PC-9 (cell line): ENCODE measurements at places on chromosomes 16 and 17. TPM values are rescaled to one million over a fixed set of nuclear protein-coding genes. Genes with fewer than 3 reads are reported as not detected.

Gene STAC2
- 0.17 and 0.28 TPM in 2 replicates for total RNA-seq

Gene NTN1
- 17.7 and 24.5 TPM in 2 replicates for total RNA-seq

Gene IKZF3
- 0.04 TPM in 1 of 2 replicates, not detected in the other for total RNA-seq

Gene KRTAP2-1
- total RNA-seq: not detected in 2 replicates

Gene KRT39
- not detected in 2 replicates for total RNA-seq

- DNase-seq: no peak
Observed at GRCh38 chr17:73833775-73834488, 189.7 kb upstream of the SDK2 start.

GRCh38 chr17:82980632-82981031 lies 98.8 kb upstream of the METRNL start:
- no peak for DNase-seq

DNA sequence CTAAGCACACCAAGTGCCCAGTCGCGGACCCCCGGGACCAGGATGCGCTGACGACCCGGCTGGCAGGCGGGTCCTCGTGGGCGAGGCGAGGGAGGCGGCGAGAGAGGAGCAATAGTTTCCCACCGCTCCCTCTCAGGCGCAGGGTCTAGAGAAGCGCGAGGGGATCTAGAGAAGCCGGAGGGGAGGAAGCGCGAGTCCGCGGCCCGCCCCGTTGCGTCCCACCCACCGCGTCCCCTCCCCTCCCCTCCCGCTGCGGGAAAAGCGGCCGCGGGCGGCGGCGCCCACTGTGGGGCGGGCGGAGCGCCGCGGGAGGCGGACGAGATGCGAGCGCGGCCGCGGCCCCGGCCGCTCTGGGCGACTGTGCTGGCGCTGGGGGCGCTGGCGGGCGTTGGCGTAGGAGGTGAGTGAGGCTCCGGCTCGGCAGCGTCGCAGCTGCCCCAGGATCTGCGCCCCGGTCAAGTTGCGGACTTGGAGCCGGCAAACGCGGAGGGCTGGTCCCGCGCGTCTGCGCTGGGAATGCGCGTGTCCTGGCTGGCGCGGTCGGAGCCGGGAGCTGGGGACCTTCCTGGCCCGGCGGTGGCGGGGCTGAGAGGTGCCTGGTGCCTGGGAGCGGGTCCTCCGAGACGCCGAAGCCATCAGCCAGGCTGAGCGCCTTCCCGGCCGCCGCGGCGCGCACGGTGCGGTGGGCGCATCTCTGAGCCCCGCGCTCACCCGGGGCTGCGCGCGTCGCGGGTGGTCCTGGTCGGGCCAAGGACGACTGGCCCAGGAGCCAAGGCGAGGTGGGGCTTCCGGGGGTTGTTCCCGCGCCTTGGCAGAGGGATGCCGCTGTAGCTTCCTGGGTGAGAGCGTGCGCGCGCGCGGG lies at the start of gene ITGB3:
Gene ITGB3 (plus strand): TSS at position 287 of the 862 bp plus-strand sequence. CDS start 35 bp downstream, at position 322.
- peak; percentile 56 for DNase-seq

GRCh38 chr17:21034340-21035235 lies 8.2 kb downstream of the USP22 start:
- no peak for DNase-seq

DNA sequence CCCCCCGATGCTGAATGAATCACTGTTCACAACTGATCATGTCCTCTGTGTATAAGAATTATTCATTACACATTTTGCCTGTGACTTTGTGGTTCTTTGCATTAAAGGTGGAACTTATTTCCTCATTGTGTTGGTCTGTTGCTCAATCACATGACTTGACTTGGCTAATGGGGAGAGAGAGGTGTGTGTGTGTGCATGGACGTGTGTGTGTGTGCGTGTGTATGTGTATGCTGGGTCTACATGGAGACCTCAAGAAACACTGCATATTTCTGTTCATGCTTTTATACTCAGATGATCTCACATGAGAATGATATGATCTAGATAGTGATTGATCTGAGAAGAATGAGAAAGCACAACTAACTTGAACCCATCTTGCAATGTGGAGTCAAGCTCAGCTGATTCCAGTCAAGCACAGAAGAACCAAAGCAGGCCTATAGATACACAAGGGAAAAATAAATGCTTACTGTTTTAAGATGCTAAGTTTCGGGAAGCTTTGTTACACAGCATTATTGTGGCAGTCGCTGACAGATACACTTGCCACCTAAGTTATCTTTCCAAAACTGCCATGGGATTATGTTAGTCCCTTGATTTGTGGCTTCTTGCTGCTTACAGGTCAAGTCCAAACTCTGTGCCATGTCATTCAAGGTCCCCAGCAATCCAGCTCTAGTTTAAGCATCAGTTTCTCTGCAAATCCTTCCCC lies 167.9 kb upstream of the ZFHX3 start:
- DNase-seq: no peak

DNA sequence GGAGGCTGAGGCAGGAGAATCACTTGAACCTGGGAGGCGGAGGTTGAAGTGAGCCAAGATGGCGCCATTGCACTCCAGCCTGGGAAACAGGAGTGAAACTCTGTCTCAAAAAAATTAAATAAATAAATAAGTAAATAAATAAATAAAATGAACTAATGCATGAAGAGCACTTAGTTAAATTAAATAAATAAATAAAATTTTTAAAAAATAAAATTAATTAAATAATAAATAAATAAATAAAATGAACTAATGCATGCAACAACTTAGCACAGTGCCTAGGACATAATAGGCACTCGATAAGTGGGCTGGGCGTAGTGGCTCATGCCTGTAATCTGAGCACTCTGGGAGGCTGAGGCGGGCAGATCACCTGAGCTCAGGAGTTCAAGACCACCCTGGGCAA lies 15.6 kb upstream of the CEP20 start:
- DNase-seq: no peak

GRCh38 chr17:52026075-52026474 lies 132.4 kb downstream of the CA10 start:
- DNase-seq: no peak

DNA sequence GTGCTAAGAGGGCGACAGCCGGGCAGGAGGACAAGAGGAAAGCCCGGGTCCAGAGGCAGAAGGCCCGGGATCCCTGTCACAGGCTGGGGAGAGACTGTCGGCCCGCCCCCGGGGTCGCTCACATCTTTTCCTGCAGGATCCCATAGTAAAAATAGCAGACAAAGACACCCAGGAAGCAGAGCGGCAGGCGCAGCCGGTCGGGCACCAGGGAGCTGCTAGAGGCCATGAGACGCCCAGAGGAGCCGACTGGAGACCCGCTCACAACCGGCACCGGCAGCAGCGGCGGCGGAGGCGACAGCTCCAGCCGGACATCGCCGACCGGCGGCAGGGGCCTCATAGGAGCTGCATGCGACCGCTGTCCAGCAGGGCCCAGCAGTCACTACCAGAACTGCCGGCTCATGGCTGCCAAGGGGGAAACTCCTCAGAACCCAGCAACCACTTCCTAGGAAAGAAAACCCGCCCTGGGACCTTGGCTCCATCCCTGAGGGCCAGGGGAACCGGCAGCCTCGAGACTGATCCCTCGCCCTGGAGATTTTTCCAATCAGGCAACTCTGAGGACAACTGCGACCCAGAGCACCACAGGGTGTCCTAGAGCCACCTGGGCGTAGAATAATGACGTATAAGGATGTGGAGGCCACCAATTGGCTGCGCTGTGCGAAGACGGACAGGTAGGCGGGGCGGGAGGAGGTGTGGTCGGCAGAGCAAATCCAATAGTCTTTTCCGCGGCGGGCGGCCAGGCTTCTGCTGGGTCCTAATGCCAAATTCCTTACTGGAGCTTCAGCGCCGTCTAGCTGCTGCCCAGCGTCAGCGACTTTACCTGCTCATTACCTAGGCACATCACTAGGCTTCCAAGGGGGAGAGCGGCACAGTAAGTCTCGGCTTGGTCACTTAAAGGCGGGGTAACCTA lies at the start of gene SLC35B1:
Gene SLC35B1 (minus strand): TSS at position 357 of the 907 bp plus-strand sequence. CDS start 131 bp downstream, at position 226.
- peak; percentile 97 for DNase-seq

DNA sequence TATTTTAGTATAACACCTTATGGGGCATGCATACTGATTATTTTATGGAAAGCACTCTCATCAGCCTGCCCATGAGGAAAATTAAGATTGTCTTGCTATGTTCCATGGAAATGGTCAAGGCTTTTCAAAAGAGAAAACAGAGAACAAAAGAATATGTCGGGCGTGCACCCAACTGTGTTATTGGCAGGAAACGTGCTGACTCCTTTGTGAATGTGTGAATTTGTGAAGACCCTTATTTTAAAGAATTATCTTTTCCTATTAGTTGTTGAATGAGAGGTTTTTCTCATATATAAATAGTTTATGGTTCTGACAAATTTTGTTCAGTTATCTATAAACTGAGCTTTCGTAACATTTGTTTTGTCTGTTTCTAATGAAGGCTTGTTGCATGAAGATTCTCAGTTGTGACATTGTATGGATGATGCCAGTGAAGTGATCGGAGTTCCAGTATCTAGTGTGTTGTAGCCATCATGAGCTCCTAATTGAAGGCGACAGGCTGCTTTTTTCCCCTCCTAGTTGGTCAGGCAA lies 180.0 kb downstream of the BCAS3 start:
- DNase-seq: no peak

DNA sequence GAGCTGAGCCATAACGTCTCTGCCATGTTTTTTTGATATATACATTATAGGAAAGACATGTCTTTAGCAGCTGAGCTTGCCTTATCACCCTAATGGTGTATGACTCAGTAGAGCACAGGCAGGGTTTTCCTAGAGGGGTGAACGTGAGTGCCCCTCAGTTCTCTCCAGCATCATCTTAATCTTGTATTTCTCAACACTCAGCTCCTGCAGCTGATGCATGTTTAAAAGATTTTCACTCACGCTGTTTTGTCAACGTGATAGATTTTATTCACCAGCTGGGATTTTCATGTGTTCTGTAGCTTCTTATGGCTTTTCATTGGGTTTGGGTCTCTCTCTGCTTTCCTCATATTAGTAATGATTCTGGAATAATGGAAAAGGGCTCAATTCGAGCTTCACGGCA lies 186.0 kb upstream of the PMFBP1 start:
- no peak for DNase-seq

DNA sequence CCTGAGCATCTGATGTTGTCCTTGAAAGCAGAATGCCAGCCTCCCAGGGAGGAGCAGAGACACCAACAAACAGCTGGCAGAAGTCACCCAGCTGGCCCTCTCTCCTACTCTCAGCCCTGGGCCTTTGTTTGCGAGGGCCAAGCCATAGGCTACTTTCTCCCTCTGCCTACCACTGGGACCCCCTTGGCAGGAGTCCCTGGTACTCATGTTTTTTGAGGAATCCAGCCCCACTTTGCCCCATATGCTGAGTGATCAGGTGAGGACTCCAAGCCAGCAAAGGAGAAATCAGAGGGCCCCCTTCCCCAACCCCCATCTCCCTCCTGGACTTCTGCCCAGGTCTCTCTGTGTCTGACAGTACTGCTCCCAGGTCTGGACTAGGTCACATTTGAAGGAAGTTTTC lies 121.9 kb downstream of the USP31 start:
- no peak for DNase-seq

DNA sequence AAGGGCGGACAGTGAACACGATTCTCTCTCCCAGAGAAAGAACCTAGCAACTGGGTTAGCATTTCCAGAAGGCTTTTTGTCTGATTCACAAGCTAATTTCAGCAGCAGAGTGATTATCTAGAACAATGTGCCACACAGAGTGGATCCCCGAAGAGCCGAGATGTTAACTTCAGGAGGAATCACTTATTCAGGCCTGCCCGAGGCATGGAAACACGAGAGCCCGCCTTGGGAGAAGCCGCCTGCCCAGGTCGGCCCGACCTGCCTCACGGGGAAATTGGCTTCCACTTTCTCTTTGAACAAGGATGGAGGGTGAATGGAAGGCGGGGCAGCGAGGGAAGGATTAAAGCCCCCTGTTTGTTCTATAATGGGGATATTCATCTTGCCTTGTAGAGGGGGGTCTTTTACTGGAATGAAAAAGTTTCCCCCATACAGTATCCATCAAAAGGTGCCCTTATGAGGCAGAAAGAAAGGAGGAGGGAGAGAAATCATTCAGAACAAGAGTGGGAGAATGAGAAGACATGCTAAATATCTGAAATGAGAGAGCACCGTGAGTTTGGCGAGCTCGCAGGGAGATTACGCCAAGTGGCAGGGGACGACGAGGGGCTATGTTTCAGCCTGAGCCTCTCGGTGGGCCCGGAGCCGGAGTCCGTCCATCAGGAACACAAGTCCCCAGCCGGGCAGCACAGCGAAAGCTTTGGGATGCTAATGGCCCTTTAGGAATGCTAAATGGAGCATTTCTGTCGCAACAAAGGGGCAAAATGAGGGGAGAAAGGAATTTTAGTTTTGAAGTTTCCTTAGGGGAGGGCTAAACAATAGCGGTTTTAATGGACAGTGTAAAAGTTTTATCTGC lies 33.0 kb downstream of the NTN1 start:
- DNase-seq: no peak

GRCh38 chr16:26344240-26344776 lies 652.5 kb downstream of the HS3ST4 start:
- no peak for DNase-seq

DNA sequence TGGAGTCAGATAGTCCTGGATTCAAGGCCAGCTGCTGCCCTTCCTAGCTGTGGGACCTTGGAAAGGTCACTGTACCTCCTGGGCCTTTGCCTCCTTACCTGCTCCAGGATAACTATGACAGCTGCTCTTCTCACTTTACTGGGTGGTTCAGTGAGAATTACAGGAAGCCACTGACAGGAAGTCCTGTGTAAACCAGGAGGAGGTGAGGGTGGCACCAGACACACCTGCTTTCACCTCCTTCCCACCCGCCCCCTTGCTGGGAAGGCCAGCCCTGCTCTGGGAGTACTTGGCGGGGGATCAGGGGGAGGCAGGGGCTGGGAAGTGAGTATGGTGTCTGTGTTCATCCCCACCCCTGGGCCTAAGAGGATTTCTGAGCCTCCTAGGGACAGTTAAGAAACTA lies 42.6 kb downstream of the CPNE2 start:
- DNase-seq: no peak

GRCh38 chr17:4460661-4461060 lies 26.9 kb downstream of the SPNS3 start:
- no peak for DNase-seq

GRCh38 chr16:3673676-3674377 lies 19.3 kb downstream of the DNASE1 start:
- DNase-seq: no peak

- DNase-seq: no peak
Observed at GRCh38 chr17:66682283-66682682, 152.6 kb upstream of the CACNG5 start.

DNA sequence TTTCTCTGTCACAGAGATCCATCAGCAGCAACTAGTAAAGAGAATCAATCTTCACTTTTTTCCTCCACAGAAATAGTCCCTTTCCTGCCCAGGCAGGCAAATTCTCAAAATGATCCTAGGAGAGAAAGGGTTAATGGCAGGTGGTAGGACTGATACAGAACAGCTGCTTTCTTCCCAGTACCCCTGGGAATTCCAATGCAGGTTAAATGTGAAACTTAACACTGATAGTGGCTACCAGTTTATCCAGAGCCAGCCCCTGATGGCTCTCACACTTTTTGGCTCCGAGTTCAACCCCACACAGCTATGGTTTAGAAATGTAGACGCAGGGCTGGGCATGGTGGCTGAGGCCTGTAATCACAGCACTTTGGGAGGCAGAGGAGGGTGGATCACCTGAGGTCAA lies 22.2 kb downstream of the MARVELD3 start:
- no peak for DNase-seq

GRCh38 chr16:86714166-86714565 lies 135.8 kb downstream of the FOXL1 start:
- DNase-seq: no peak
